ENCODE measurements at places on chromosomes 6 and 20. TPM values are rescaled to one million over a fixed set of nuclear protein-coding genes. Genes with fewer than 3 reads are reported as not detected.

Gene HLA-DRA
- not detected for total RNA-seq

Gene ID1
- total RNA-seq = 774 TPM

Gene NOL4L
- total RNA-seq = 5.4 TPM

Gene SIM1
- not detected for total RNA-seq

Gene NCOA3
- total RNA-seq = 27.8 TPM

Gene GRIK2
- total RNA-seq = 0.55 TPM

Gene CST7
- total RNA-seq = not detected

Gene TRIM15
- not detected for total RNA-seq

Gene CBFA2T2
- 9.7 TPM for total RNA-seq

Gene FAM83D
- 81.4 TPM for total RNA-seq

Gene SPEF1
- 2.0 TPM for total RNA-seq

Gene MUC22
- total RNA-seq = 0.06 TPM

Gene TP53TG5
- not detected for total RNA-seq

Gene DDRGK1
- 97.7 TPM for total RNA-seq

Gene TPBG
- 43.0 TPM for total RNA-seq
